ENCODE measurements at places on chromosomes 4 and X.

- DNase-seq = no peak
Observed at GRCh38 chr4:186024637-186025407, 44.1 kb upstream of the TLR3 start.

- no peak for DNase-seq
Observed at GRCh38 chrX:28586286-28586685, 960 bp upstream of the IL1RAPL1 start.

- DNase-seq = peak; percentile 32
Observed at GRCh38 chr4:5206016-5206790, 154.9 kb downstream of the STK32B start.

- DNase-seq = no peak
Observed at GRCh38 chrX:46582966-46583365, 9.4 kb downstream of the CHST7 start.

DNA sequence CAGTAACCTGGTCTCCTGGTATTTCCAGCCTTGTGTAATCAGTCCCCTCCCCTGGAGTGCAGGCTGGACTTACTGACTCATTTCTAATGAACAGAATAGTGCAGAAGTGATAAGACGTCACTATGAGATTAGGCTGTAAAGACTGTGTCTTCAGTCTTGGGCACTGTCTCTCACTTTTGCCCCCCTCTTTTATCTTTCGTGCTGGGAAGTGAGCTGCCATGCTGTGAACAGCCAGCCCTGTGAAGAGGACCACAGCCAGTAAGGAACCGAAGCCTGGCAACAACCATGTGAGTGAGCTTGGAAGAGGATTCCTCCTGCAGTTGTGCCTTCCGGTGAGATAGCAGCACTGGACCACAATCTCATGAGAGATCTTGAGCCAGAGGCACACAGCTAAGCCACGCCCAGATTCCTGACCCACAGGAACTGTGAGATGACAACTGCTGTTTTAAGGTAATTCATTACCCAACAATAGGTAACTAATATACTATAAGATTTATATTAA is 67.5 kb upstream of the GPR34 start:
- no peak for DNase-seq

DNA sequence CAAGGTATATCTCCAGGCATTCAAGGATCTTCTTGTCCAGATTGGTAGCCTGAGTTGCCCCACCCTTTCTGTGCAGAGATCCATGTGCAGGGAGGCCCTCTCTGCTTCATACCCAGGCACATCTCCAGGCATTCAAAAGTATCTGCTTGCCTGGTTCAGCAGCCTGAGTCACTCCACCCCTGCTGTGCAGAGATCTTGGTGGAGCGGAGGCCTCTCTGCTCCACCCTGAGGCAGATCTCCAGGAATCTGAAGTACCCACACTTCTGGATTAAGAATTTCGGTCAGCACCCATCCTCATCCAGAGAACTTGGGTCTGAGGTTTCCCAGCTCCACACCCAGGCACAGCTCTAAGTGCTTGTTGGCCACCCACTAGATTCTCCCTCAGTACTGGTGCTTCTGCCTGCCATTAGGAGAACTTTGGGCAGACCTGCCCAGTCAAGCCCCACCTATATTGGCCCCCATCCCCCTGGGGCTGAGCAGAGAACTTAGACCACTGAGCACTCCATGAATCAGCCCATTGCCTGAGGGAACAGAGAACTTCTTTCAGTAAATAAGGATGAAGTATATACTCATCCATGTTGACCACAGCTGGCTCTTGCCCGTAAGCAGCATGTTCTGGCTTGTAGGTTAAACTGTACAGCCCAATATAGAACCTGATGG is 199.5 kb upstream of the ZCCHC13 start:
- no peak for DNase-seq

DNA sequence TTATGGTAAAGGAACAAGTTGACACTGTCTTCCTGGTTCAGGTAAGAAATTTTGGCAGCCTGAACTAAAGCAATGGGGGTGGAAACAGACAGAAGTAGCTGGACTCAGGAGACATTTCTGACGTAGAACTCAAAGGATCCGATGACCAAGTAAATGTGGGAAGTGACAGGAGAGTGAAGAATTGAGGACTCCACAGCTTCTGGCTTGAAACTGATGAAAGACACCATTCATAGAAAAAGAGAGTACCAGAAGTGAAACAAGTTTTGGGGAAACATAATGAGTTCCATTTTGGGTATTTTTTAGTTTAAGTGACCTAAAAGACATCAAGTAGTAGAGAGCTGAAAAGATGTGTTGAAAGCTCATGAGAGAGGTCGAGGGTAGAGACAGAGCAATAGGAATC is 5.7 kb downstream of the FAM120C start:
- DNase-seq = no peak

DNA sequence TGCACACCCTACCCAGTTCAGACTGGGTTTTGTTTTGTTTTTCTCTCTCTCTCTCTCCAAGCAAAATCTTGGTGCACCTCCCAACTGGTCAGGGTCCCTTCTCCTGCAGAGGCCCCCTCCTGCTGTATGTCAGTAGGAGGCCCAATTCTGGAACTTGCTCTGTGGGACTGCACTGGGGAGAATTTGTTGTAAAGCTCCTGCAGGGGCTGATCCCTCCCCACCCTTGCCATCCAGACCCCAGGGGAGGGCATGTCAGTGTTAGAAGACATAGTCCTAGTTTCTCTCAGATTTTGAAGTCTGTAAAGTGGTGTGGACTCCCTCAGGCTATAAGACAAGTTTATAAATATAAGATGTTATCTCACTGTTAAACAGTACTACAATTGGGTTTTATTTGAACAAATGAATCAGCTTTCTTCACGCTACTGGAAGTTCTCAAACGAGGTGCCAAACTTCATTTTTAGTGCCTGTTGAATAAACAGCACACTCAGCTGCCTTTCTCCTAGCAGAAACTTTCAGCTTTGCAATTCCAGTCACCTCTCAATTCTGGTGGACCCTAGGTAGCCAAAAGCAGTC is 88.6 kb upstream of the FRMPD3 start:
- DNase-seq = no peak

GRCh38 chrX:69493193-69493592 is 10.9 kb upstream of the NALF2 start:
- no peak for DNase-seq

DNA sequence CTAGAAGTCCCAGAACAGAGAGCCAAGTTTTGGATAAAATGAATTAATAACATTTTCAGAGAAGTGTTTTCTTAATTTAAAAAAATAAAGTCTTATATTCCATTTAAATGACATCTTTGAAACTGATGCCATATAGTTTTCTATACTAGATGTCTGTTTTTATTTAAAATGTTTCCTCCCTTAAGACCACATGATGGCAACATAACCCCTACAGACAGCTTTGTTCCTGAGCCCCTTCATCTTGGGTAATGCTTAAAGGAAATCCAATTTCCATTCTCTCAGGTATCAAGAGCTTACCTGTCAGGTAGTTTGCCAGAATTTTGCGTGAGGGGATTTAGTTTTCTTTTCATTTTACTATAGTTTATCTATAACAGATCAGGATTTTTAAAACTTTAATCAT is 181.4 kb upstream of the UGT8 start:
- no peak for DNase-seq

DNA sequence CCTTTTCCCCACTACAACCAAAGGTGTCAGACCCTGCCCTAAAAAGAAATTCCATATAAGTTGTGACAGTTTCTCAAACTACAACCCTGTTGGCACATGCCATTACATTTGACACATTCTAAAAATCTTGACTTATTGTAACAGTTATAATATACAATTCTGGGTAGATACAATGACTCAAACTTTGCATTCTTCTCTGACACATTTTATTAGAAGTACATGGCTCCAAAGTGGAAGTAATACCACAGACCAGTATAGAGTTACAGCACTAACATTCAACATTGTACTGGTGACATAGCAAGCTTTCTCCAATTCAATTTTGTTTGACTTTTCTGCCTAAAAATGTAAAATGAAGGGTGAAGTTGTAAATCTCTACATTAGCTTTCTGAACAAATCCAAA is 196.6 kb upstream of the ETNPPL start:
- DNase-seq = no peak

DNA sequence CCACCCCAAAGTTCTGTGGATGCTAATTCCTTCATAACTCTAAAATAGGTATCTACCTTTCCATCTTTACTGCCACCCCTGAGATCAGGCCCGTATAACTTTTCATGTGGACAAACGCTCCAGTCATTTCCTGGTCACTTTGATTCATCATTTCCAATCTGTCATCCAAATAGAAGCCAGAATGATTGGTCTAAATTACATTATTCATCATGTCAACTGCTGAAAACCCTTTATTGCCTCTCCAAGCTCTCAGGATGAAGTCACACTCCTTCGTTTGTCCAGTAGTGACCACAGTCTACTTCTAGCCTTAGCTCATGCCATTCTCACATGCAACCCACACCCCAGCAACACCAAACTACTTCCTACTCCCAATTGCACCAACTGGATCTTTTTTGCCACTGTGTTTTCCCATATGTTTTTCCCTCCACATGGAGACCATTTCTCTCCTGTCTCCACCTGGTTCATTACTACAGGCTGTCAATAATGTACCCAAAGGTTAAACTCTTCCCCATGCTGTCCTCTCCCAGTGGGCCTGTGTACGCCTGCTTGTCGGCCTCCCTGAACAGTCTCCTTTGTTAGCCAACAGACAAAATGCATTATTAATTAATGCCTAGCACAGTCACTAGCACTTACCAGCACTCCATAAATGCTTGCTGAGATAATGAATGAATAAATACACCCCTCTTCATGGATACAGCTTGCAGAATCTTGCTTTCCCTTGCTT is 382.6 kb upstream of the NOCT start:
- DNase-seq = no peak

- DNase-seq = peak; percentile 43
Observed at GRCh38 chrX:38754102-38754790, 47.0 kb upstream of the MID1IP1 start.

DNA sequence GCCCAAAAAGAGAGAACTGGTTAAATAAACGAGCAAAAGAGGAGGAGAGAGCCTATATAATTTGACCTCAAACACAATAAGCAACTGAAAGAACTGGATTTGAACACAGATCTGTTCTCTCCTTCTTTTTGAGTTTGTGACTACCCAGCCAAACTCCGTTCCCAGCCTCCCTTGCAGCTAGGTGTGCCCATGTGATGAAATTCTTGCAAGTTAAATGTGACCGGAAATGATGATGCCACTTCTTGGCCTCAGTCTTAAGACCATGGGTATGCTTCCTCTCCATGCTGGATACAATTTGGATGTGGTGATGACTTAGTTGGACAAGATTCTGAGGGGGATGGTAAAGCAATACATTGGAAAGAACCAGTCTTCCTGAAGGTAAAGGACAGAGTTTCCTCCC is 204.1 kb downstream of the PTTG2 start:
- no peak for DNase-seq

- DNase-seq = no peak
Observed at GRCh38 chr4:123784626-123785025, 388.0 kb downstream of the SPRY1 start.

- DNase-seq = no peak
Observed at GRCh38 chr4:8334786-8335460, 65.4 kb downstream of the HTRA3 start.

GRCh38 chrX:150361070-150361776 is 1.9 kb upstream of the MAMLD1 start:
- DNase-seq = no peak

- DNase-seq = no peak
Observed at GRCh38 chr4:24322995-24323394, 261.4 kb downstream of the DHX15 start.

DNA sequence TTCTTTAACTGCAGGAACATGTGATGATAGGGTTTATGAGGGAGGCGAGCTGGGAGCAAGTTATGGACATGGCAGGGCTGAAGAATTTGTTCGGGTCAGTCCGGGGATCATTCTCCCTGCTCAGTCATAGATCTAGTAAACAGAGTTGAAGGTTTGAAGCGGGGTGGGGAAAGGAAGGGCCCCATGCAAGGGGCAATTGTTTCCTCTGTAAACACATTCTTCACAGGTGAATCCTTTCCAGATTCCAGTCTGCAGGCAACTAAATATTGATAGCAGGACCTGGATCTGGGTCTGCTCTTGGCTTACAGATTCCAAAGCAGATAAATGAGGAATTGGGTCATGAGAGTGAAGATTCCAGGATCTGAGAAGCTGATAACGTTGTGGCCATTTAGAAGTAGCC is 44.3 kb upstream of the ARHGAP24 start:
- no peak for DNase-seq

GRCh38 chrX:78886550-78886949 is 58.6 kb upstream of the P2RY10 start:
- no peak for DNase-seq

DNA sequence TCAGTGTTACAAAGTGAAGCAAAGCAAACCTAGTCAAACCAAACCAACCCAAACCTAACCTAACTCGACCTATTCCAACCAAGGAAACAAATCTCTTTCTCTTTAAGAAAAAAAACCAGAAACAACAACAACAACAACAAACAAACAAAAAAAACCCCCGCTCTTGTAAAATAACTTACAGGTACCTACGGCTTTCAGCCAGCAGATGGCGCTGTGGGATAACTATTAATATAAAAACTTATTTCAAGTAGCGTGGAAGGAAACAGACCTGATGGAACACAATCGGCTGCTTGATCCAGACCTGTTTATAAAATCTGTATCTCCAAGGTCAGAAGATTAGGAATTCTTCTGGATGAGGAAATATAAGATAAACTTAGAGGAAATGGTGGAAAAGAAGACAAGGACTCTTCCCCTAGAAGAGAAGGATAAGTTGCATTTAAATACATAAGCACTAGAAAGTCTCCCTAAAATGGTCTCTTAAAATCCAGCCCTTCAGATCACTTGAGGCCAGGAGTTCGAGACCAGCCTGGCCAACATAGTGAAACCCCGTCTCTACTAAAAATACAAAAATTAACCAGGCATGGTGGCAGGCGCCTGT is 34.4 kb upstream of the CDKL5 start:
- no peak for DNase-seq

DNA sequence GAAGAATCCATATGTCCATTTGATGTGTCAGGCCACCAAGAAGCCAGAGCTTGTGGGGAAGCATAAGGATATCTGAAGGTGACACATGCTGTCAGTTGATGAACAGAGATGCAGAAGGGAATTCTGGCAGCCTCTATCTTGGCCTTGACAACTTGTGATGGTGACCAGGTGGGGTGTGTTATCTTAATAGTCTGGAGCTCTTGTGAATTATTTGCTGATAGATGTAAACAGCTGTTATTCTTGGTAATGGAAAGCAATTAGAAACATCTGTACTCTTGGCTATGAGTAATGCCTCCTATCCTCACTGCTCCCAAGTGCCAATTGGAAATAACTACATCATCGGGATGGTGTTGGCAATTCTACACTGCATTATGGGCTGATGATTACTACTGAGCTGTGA is 51.9 kb downstream of the NAA11 start:
- no peak for DNase-seq

GRCh38 chr4:119017636-119018035 is 118.0 kb upstream of the MYOZ2 start:
- no peak for DNase-seq

- no peak for DNase-seq
Observed at GRCh38 chr4:97643179-97643578, 500.1 kb downstream of the STPG2 start.

- DNase-seq = no peak
Observed at GRCh38 chr4:3240936-3241522, 7.9 kb upstream of the MSANTD1 start.

GRCh38 chr4:182914357-182914756 is 2.8 kb downstream of the DCTD start:
- no peak for DNase-seq

All from NCI-H524 treated with DMSO at 0.1 percent for 48 hours (cell line).